ENCODE measurements at places on chromosomes 12 and 14.

GRCh38 chr12:85277191-85277590 is 2.8 kb upstream of the ALX1 start:
- no peak for DNase-seq

- DNase-seq = no peak
These were observed 46.6 kb upstream of the HELB start for GRCh38 chr12:66255737-66256136.

DNA sequence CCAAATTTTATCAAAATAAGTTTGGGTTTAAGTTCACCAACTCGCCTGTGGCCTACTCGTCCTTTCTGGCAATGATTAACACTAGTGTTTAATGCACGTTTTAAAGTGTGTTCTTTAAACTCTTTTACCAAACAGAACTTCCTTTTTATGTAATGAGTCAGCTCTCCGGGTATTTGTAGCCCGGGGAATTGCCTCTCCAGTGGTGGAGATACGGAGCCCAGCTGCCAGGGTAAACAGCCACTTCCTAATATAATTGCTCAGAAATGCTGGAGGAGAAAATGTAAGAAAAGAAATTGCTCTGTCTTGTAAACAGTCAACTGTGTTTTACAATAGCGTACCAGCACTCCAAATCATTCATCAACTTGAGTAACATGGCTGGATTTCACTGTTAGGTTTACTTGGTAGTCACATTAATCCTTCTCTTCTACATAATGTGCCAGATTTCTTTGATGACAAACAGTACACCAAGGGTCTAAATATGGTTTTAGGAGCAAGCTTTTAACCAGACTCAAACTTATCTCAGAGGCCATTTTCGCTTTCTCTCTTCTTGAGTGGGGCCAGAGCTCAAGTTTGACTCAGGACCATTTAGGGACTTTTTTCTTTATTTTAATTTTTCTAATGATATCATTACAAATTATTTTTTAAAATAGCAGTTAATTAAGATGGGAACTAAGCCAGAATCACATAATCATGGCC is 101.2 kb upstream of the SLC38A2 start:
- DNase-seq = no peak

DNA sequence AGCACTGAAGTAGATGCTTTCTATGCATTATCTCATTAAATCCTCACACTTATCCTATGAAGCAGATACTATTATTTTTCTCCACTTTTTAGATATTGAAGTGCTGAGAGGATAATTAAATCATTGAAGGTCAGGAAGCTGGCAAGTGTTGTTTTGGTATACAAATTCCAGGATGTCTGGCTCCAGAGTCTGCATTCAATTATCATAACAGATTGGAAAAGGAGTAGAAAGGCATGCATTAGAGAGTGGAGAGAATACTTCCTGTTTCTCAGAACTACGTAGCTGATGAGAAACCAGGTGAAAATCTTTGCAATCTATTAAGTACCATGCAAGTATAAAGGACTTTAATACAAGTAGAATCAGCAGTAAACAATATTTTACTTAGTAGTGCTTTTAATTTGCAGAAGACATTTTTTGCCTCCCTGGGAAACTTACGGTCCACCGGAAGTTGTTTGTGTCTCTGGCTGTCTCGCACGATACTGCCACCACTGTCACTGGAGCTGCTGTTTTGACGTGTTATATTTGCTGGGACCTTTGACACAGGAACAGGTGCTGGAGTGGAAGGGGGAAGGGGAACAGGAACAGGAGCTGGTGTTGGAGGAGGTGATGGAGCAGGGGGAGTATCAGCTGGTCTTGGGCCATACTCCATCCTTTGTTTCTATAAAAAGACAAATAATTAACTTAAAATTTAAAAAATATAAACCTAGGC is 158.0 kb downstream of the EPS8 start:
- no peak for DNase-seq

GRCh38 chr12:121628037-121628436 is 1.7 kb downstream of the ORAI1 start:
- DNase-seq = no peak

DNA sequence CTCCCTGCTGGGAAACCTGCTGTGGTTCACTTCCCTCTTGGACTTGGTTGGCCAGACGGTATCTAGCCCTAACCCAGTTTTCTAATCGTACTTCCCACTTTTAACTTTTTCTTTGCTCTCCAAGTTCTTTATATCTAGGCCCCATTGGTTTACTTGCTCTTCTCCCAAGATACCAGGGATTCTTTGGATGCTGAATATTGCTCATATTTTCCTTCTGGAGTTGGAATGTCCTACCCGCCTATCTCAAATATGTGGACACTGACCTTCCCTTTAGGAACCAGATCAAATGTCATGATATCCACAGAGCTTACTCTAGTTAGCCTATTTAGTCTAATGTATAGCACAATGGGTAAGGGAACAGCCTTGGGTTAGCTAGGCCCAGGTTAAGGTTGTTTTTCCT is 228.6 kb downstream of the DACT1 start:
- no peak for DNase-seq

DNA sequence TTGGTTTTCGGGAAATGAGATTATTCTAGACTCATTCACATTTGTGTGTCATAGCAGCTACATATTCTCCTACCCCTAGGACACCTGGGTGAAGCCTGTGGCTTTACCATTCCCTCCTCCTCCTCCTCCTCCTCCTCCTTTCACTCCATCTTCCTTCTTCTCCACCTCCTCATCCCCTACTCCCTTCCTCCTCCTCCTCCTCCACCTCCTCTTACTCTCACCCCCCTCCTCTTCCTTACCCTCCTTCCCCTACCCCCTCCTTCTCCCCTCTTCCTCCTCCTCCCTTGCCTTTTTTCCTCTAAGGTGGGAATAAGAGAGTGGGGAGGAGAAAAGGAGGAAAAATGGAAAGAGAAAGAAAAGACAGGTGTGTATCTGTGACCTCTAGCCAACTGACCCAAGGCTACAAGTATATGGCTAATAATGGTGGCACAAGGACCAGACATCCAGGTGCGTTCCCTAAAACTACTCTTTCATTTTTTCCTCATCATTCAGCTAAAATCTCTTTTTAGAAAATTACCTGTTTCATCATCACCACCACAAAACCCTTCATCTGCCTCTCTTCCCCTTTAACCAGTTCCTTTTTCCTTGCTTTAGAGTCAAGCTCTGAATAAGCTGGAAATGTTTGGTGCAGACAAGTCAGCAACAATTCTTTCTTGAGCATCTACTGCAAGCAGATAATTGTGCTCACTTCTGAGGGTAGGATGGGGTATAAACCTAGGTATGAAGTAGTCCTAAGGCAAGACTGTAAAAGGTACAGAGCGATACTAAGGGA is 149.8 kb upstream of the FOXN3 start:
- DNase-seq = no peak

- no peak for DNase-seq
These were observed 16.1 kb upstream of the KRT73 start for GRCh38 chr12:52634266-52635056.

DNA sequence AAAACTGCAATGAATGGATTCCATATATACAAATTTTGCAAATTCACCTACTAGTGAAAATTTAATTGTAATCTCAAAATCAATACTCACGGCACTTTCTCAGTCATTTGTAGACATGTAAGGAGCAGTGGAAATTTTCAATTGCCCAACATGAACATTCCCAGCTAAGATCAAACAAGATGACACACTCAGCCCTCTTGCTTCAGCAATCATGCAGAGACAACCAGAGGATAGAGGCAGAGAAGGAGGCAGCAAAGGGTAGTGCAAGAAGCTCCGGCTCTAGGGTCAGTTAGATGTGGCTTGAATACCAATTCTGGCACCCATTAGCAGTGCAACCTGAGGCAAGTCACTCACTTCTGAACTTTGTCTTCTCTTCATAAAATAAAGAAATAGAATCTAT is 91.5 kb upstream of the SLC35F4 start:
- DNase-seq = no peak

DNA sequence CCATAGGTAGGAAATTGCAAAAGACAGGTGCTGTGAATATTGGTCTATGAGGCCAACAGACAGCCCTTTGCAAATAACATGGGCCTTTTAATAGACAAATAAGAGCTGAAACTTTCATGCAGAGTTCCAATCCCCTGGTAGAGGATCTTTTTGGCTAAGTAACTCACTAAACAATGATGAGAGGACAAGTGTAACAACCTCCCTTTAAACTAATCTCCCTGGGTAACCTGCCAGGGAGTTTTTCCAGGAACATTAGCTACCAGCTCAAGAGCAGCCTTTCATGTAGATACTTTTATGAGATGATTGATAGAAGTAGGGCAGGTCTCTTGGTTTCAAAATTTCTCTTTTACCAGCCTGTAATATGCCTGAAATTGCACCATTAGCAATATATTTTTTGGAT is 13.8 kb upstream of the CACNA1C start:
- DNase-seq = no peak

- no peak for DNase-seq
These were observed 18.6 kb downstream of the LGMN start for GRCh38 chr14:92729634-92730358.

DNA sequence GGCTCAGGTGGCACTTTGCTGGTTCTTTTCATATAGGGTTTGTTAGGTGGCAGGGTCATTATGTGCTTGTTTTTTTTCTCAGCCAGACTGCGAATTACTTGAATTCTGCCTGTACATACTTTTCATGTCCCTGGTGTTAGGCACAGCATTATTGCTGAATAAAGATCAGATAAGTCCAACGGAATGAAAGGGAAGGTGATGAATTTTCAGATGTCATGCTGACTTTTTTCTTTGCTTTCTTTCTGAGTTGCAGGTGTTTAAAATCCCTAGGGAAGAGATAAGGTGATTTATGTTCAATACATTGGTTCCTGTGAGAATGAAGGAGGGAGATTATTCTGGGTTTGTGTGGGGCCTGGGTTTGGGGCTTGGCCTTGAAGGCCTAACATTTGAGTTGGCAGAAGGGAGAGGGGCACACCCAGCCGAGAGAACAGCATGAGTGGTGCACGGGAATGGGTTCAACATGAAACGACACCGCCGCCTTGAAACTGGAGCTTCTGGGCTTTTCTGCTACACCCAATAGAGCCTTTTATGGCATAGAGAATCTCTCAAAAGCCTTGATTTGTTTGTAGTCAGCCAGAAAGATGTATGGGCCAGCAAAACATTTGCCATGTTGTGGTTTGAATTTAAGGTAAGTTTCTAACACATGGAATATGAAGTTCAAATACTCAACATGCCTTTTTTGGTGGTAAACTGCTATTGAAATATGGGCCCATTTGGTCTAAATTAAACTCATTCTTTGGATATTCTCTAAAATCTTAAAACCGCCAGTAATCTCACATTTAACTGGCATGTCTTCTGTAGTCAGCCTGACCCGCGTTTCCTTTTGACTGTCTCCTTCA is 477.0 kb downstream of the PCNX1 start:
- DNase-seq = no peak

DNA sequence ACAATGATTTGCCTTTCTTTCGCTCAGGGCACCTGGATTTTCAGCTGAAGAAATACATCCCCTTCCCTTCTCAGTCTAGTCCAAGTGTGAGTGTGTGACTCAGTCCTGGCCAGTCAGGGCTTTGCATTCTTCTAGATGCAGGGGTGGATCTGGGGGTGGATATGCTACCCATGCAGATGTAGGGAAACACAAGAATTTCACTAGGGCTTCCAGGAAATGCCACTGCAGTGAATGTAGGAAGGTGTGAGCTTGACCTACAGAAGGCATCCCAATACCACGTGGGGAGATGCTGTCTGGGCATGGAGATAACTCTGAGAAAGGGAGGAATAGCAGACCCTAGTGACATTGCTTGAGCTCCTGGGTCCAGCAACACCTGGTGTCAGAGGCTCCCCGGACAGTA is 404.2 kb downstream of the GLT1D1 start:
- no peak for DNase-seq

DNA sequence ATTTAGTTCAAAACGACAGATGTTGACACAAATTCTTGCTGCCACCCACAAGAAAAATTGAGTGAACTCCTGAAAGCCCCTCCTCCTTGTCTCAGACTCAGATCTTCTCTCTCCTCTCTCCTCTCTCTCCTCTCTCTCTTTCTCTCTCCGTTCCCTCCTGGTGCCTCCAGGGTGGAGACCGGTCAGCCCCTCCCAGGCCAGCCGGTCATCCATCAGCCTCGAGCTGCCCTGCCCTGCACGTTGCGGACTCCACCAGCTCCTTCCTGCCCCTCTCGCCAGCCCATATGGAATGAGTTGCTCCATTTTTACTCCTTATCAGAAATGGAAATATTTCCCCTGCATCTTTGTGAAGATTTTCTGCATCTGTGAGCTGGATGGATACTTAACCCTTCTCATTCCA is 103.8 kb downstream of the TBX5 start:
- DNase-seq = no peak

DNA sequence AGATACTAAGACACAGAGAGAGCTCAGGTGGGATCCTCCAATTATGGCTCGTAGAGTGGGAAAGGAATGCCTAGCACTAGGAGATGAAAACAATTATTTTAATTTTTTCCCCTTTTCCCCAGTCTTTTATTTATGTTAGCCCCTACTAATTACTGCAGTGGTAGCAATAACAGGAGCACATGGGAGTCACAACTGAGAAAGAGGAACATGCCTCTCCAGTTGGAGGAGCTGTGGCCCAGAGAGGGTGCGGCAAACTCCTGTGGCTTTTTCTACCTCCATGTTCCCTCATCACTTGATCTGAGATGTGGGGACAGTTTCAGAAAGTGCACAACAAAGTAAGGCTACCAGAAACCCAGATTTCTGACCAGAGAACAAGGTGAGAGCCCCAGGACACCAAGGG is 25.9 kb upstream of the POC1B start:
- DNase-seq = no peak

GRCh38 chr12:74646831-74647230 is 109.2 kb downstream of the ATXN7L3B start:
- DNase-seq = peak; percentile 28

- no peak for DNase-seq
These were observed 931.2 kb downstream of the NRXN3 start for GRCh38 chr14:79101388-79101787.

DNA sequence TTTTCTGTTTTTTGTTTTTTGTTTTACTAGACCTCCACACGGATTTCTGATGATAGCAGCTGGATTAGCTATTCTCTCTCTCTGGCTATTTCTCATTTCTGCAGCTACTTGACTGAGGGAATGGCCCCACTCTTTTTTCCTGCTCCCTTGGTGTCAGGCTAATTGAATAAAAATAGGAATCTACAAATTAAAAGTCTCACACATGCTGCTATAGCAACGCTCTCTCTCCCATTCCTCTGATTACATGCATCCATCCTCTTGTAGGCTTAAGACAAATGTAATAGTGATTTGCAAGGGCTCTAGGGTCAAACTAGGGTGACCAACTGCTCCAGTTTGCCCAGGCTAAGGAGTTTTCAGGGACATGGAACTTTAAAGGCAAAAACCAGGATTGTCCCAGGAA is 221.8 kb downstream of the PHLDA1 start:
- DNase-seq = no peak

DNA sequence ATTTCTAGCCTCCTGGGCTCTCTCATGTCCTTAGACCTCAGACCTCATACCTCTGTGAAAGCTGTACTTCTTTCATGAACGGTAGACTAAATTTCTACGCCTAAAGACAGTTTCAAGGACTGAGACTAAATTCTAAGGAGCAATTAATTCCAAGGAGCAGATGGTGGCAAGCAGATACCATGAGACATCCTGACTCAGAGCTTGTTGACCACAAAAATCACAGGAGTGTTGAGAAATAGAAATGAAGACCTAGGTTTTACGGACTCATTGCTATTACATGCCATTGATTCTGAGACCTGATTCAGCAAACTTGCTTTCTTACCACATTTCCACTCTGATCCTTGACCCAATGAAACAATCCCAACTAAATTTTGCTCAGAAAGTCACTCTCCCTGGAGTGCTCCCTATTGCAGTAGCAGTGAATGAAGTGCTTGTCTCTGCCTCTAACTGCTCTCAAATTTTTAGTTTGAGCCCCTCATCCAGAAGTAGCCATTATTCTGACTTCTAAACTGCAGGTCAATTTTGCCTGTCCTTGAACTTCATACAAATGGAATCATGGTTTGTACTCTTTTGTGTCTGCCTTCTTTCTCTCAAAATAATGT is 52.0 kb downstream of the PEX5 start:
- DNase-seq = no peak
